Naive thymus-derived CD4-positive, alpha-beta T cell (primary cell): ENCODE measurements at places on chromosomes 1 and 21.

DNA sequence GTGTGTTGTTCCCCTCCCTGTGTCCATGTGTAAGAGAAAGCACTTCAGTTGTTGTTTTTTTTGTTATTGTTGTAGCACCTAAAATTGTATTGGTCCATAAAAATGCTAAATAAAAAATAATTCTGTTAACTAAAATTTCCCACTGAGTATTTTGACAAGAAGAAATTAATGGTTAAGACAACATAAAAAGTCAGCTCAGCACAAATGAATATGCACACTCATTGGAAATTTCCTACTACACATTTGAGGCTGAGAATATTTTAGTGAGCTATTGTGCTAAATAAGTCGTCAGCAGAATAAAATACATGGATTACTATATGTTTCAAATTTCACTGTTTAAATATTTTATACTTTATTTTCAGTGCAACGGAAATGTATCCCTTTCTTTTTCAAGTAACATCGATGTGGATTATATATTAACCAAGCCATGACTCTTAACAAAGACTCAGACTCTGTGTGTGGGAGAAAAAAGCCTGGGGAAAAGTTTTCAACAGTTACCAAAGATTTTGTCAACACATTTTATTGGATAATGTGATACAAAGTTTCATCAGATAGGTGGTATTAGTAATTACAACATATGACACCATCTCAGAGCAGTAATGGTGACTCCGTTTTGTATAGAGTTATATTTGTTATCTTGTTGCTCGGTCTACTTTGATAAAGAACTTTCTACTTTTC lies 63.4 kb downstream of the LYPLAL1 start:
- no peak for DNase-seq

DNA sequence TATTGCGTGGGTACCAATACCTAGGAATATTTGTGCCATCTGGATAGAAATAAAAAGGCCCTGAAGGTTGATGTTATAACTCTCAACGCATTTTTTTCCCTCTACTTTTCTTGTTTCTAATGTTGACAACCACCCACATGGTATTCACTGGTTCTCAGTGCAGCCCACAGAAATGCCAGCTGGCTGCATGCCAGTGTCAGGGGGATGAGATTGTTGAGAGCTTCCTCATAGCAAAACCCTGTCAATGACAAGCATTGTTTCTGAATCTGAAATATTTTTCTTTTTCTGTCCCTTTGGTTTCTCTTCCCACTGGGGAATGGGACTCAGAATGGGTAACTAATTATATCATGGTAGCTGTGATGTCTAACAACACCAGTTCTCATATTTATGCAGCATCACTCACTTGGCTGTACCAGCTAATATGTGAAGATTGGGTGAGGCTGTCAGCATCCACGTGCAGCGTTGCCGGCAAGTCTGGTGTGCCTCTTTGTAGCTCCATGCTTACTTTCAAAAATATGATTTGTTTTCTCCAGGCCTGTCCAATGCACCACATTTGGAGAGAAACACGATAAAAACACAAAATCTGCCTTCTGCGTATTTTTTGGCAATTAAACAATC lies 284.6 kb downstream of the PTBP2 start:
- no peak for DNase-seq

GRCh38 chr1:184870319-184870718 lies 104.0 kb downstream of the NIBAN1 start:
- DNase-seq, result no peak

- peak; percentile 9 for DNase-seq
These were observed 27.9 kb downstream of the RGS5 start for GRCh38 chr1:163174524-163175437.

- DNase-seq, result peak; percentile 37
These were observed 2.9 kb downstream of the GFI1 start for GRCh38 chr1:92483610-92484471.

DNA sequence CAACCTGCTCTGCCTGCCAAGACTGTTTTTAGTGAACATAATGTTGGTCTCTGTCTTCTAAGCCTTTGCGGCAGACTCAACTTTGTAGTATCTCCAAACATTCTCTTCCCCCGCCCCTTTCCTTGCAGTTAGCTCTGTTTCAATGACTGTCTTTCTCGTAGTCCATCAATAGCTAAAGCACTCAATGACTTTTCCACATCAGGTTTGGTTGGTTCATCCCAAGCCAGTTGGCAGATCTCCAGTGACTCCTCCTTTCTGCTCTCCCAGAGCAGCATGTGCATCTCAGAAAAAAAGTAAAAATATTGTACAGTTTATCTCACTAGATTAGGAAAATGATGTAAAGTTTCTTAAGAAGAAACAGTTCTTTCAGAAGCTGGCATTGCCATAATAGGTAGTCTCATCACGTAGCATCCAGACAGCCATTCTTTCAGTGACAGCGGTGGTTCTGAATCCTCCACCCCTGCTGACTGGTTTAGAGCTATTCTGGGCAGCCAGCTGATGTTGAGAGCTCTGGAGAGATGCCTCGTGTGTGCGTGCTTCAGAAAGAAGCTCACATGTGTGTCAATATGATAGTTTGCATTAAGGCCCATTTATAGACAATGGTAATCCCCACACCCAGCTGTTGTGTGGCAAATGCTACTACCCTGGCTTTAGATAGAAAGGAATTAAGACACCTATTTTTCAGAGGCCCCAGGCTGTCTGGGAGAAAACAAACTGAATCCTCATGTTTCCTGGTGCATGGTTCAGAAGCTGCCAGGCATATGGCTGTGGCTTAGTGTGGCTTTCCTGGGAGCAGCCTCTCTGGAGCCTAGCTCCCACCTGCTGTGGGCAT lies 53.2 kb downstream of the CNN3 start:
- no peak for DNase-seq

DNA sequence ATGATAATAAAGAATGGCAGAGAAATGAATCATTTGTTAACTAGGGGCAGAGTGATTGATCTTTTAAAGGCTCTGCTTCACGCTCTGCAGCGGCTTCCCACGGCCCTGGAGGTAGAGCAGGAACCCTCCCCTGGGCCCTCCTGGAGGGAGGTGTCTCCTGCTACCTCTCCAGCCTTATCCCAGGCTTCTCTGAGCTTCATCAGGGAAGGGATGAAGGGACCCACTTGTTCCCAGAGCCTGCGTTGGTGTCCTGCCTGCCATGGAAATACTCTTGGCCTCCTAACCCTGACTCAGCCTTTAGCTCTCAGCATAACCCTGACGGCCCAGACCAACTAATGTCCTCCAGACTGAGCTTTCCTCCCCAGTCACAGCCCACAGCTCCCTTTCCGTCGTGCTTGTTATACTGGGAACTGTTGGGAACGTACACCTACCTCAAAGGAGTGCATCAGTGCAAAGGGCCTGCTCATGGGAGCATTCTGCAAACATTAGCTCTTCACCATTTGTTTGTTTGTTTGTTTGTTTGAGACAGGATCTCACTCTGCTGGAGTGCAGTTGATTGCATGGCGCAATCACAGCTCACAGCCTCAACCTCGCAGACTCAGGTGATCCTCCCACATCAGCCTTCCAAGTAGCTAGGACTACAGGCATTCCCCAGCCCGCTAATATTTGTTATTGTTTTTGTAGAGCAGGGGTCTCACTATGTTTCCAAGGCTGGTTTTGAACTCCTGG lies 17.4 kb upstream of the HNRNPU start:
- DNase-seq, result no peak

- DNase-seq, result no peak
These were observed 3.2 kb downstream of the RAB3GAP2 start for GRCh38 chr1:220269036-220269435.

DNA sequence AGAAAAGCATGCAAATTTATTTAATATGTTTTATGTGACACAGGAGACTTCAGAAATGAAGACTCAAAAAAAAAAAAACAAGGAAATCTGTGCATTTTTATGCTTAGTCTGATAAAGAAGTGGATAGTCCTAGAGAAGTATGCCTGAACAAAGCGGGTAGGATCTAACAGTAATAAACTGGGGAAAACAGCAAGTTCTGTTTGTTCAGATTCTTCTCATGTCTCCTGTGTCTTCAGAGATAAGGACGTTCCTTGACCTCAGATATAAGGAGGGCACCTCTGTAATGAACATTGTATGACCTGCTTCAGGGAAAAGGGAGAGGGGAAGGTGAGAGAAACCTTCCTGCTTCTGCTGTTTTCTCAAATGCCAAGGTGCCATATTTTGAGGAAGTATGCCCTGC lies 67.7 kb upstream of the TNFSF18 start:
- no peak for DNase-seq

DNA sequence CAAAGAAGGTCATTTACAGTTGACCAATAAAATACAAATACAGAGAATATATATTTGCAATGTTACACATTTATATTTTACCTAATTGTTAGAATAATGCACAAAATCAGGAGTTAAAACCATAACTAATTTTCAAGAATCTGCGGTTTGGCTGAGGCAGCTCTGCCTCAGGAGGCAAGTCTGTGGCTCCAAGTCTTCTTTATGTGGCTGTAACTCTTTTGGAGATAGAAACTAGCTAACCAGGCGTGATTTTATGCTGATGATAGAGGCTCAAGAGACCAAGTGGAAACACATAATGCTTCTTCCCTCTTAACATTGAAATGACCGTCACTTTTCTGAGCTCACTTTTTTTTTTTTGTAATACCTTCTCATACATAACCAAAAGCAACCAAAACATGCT lies 744.7 kb upstream of the CXADR start:
- no peak for DNase-seq

GRCh38 chr1:211024901-211025300 lies 109.0 kb downstream of the KCNH1 start:
- no peak for DNase-seq

DNA sequence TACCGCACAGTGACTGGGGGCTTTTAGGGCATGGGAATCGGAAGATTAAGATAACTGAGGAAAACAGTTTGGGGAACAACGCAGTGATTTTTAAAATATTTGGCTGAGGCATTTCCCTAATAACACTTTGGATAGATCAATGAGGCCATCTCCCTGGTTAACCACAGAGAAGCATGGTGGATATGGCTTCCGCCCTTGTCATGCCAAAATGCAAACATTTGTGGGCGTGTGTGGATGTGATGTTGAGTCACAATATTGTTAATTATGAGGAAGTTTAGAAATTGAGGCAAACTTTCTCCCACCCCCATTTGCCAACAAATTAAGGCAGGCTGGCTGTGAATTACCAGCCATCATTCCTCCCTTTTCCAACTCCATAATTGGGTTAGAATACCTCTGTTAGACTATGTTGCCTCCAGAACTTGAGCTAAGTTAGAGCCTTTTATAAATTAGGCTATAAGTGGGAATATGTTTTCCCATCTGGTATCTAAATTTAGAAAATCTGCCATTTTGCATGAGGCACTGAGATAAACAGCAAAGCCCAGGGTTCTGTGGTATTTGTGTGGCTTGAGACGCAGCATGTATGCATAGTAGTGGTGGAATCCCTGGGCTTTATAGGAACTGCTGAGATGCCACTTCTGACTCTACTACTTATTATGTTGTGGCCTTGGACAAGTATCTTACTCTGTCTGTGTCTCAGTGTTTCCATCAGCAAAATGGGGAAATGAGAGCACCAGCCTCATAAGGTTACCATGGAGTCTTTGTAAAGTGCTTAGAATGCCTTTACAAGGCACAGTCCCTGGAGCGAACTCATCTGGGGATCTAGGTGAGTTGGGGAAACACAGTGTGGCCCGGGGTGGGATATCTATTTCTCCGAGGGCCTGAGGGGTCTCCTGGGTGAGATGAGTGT lies 154.6 kb downstream of the C1orf94 start:
- DNase-seq, result no peak

- DNase-seq, result no peak
These were observed 806 bp downstream of the DDOST start for GRCh38 chr1:20660363-20660762.

GRCh38 chr21:38300141-38300578 lies 43.4 kb downstream of the KCNJ15 start:
- no peak for DNase-seq

DNA sequence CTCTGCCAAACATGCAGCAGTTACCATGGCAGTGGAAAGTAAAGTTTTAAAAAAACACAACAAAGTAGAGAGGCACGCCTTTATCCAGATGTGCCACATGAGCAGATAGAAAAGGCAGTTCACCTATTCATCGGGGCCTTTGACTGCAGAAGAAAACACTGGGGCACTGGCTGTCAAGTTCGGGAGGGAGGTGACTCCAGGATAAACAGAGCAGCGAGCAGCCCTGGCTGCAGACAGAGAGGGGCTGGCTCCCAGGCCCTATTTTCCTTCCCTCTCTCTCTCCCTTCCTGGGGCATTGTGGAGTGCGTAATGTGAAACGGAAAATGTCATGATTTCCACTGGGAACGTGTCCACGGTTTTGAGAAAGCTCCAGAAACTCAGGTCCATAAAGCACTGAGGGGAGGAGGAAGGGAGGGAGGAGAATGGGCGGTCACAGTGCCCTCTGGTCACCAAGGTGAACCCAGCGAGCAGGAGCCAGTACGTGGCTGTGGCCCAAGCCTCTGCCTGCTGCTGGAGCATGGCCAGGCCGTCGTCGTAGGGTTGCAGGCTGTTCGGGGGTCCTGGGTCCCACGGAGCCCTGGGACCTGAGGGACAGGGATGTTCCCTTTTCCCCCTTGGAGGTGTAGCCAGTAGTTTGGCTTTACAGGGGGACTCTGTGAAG lies 114.7 kb upstream of the IRF2BP2 start:
- DNase-seq, result no peak

GRCh38 chr1:156200044-156200443 lies 6.1 kb downstream of the SLC25A44 start:
- DNase-seq, result no peak

GRCh38 chr1:5312293-5312674 lies 657.9 kb downstream of the AJAP1 start:
- no peak for DNase-seq

DNA sequence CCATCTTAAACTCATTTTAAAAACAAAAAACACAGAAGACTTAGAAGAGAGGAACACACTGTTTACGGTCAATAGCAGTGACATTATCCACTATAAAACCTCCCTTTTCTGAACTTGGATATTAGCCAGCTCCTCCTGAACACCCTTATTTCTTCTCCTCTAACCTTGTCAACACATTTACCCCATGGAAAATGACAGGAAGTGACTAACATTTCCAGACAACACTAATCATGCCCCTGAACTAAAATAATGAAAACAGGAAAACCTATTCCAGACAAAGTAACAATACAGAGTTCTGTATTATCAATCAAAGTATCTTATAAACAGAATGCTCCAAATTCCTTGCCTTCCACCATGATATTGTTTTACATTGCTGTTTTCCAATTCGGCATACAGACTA lies 45.3 kb downstream of the PALMD start:
- no peak for DNase-seq

DNA sequence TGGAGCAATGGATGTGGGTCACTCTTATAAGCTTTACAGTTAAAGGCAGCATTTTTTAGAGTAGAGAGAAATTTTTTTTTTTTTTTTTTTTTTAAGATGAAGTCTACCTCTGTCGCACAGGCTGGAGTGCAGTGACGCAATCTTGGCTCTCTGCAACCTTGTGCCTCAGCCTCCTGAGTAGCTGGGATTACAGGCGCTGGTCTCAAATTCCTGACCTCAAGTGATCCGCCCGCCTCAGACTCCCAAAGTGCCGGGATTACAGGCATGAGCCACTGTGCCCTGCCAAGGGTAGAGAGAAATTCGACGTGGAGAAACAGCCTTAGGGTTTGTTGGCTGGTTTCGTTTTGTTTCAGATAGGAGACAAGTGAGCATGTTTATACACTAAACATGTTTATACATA lies 594.2 kb upstream of the ADAMTS5 start:
- no peak for DNase-seq
